AG10803 (cell line): ENCODE measurements at places on chromosomes 7 and 10.

DNA sequence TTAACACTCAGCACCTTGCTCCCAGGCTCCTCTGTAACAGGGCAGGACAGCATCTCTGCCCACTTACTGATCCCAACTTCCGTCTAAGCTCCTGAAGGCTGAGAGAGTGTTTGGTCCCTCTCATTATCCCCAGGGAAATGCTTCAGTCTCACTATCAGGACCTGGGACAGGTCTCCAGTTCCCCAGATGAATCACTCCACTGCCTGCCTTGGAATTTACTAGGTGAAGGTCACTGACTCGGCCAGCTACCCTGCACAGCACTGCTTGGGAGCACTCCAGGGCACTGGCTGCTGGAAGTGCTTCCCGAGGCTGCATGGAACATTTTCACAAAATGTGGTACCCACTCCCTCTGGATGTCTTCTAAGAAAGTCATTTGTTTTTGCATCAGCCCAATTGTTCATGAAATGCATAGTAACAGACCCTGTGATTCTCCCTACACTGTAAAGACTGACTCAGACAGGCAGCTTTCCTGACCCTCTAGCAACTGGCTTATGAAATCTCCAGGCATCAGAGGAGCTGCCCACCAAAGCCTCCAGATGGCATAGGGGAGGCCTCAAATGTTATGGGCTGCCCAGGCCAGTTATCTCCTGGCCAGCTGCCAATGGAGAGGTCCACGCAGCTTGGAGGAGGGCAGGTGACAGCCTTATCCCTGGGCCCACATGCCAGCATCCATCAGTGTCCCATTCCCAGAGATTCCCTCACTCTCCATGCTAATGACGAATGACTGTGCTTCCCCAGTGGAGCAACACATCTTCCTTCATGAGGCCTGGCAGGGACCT, 89.1 kb downstream of the GFRA1 start:
- peak; percentile 36 for DNase-seq

DNA sequence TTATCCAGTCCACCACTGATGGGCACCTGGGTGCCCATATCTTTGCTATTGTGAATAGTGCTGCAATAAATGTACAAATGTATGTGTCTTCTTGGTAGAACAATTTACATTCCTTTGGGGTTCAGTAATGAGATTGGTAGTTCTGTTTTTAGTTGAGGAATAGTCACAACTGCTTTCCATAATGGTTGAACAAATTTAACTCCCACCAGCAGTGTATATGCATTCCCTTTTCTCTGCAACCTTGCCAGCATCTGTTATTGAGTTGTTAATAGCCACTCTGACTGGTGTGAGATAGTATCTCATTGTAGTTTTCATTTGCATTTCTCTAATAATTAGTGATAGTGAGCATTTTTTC, 27.8 kb downstream of the COA1 start:
- DNase-seq: peak; percentile 41

DNA sequence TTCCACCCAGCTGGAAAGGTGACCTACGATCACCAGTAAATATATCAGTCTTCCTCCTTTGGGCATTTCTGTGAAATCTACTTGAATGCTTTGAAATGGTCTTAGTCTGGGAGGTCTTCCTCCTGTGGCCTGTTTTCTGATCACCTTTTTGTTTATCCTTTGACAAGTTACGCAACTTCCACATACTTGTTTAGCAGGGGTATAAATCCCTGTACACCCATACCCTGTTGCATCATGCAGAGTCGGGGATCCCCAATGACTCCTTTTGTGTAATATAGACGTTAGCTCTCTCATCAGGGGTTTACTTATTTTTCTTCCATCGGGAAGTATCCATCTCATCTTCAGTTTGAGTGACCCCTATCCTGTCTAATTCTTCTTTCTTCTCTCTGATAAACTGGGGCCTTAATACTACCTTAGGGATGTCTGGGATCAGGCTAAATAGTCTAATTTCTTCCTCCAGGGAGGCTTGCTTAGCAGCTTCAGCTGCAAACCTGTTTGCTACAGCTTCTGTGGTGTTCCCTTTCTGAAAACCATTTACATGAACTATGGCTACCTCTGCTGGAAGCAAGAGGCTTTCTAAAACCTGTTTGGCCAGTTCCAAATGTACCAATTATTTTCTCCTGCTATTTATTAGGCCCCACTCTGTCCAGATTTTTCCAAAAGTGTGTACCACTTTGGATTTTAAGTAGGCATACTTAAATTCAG, 25.8 kb downstream of the MAPK8 start:
- DNase-seq: no peak

- DNase-seq: no peak
These were observed 50.6 kb upstream of the AGBL3 start for GRCh38 chr7:134935701-134936100.

DNA sequence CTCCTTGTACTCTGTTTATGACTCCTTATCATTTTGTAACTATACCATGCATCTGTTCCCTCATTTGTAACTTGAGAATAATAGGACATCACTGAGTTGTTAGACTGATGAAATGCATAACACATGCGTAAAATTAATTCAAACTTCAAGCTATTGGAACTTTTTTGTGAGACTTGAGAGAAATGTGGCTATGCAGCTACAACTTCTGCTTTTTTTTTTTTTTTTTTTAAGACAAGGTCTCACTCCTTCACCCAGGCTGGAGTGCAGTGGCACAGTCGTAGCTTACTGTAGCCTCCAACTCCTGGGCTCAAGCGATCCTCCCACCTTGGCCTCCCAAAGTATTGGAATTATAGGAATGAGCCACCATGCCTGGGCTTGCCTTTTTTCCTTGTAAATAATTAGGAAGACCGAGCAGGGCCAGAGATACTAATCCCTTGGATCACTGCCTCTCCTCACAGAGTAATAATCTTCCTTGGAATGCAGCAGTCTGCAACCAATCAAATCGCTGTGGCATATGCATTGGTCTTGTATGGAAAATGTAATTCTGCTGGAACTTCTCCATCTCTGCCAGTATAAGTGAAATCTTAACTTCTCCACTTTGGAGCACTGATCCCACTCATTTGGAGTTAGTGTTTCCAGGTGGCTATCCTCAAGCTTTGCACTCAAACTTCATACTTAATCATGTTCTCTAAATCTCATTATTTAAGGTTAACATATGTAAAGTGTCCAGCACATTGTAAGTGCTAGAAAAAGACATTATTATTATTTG, 2.0 kb upstream of the PANK1 start:
- peak; percentile 13 for DNase-seq

- no peak for DNase-seq
These were observed 213.9 kb downstream of the ELFN1 start for GRCh38 chr7:1883834-1884582.

DNA sequence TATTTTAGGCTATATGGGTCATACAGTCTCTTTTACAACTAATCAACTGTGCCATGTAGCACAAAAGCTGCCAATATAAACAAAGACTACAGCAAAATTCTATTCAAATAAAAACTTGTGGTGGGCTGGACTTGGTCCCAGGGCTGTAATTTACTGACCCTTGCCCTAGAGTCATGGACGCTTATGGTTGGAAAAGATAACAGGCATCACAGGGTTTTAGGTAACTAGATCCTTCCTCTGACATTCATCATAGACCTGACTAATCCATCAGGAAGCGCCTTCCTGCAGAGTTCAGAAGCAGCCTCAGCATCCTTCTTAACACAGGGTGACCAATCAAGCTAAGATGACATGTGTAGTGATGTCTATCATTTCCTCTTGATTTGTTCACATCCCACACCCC, 40.2 kb upstream of the GPAM start:
- DNase-seq: no peak

- no peak for DNase-seq
These were observed 282.5 kb downstream of the BMPER start for GRCh38 chr7:34187798-34188307.

DNA sequence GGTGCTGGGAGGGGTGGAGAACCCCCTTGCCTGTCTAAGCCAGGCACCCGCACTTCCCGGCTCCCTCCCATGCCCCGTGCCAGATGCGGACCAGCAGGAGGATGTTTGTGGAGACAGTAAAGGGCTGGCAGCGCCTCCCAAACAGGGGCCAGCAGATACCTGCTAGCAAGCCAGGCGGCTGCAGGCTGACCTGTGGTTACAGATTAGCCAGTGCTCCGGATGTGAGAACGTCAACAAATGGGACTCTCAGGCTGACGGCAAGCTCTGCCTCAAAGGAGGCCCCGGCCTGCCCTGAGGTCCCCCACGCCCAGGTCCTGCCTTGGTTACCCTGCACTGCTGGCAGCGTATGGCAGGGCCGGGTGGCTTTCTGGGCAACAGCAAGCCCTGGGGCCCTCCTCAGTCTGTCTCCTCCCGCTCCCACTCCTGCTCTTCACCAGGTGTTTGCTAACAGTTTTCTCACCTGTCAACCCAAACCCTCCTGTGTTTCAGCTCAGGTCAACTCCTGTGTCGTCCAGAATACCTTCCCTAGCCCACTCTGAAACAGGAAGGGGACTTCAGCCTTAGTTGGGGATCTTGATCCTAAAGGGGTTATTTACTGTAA, 85.4 kb downstream of the NEURL1 start:
- no peak for DNase-seq

DNA sequence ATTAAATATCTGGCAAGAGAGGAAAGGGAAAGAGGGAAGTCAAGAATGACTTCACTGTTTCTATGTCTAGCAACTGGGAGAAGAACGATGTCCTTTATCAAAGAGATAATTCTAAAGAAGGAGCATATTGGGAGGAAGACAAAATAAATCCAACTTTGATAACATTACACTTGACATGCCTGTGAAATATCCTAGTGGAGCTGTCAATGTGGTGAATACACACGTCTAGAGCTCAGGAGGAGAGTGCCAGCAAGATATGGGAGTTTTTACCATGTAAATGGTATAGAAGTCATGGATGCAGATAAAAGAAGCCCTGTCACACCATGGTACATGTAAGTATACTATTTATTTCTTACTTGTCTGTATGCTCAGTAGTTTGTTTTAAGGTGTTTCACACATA, 356.7 kb downstream of the HPSE2 start:
- DNase-seq: no peak

- peak; percentile 28 for DNase-seq
These were observed 932 bp downstream of the ESYT2 start for GRCh38 chr7:158828133-158829020.

DNA sequence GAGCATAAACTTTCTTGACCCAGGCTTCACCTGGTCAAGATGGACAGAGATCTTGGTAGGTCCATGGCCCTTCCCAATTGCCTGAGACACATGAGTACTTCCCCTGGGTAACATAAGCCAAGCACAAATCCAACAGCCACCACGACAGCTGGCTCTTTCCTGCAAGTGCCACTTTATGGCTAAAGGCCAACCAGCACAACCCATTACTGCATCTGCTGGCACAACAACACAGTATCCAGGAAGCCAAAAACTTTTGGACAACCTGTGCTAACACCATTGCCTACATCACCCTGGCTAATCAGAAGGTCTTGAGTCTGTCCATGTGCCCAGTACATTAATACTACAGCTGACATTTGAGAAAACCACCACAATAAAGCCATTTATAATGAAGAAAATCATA, 548.0 kb upstream of the SEMA3D start:
- DNase-seq: no peak
